NCI-H446 treated with DMSO at 0.1 percent for 48 hours (cell line): ENCODE measurements at places on chromosomes 4 and X.

DNA sequence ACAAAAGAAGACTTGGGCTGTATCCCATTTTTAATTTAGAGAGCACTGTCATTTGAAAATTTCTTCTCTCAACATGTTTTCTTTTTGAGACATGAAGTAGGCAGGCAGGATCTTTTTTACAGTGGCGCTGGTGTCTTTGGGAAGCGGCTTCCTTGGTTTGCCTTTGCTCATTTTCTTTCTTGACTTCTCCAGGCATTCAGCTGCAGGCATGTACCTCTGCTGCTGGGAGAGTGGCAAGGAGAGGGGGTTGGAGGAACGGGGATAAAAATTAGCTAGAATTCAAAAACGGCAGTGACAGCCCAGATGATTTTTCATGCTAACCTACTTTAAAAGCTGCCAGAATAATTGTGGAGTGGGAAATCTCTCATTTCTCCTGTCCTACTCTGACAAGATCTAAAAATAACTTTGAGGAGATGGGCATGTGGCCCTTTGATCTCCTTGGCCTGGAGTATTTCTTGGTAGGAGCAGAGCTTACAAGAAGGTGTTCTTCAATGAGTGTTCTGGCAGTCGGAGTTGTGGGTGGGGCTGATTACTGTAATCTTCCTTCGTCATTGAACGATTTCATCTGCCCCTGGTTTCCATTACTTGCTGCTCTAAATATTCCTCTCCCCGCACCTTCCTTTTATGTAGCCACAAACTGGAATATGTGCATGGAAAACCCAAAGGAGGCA is 54.8 kb downstream of the TBL1X start:
- DNase-seq: no peak

DNA sequence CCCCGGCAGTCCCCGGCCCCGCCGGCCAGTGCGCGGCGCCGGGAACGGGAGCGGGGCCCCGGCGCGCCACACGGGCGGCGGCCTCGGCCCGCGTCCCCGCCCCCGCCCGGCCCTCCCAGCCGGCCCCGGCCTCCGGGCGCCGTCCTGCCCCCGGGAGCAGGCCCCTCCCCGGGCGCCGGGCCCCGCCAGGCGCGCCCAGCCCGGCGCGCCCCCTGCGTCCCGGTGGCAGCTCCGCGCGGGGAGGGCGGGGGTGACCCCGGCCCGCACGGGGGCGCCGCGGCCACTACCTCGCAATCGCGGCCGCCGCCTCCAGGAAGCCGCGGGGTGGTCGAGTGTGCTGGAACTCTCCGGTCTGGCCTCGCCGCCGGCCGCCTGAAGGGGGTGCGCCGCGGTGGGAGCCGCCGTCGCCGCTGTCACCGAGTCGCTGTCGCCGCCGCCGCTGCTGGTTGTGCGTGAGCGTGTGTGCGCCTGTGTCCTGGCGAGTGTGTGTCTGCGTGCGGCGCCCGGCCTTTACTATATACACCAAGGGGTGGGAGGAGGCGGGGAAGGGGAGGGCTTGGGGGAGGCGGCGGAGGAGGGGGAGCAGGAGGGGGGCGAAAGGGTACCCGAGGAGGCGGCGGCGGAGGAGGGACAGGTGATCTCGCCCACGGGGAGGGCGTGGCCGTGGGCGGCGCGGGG is at the start of gene RAI2:
Gene RAI2 (minus strand): TSS at position 488 of the 678 bp plus-strand sequence. CDS start 59,288 bp downstream, outside the sequence.
- no peak for DNase-seq

DNA sequence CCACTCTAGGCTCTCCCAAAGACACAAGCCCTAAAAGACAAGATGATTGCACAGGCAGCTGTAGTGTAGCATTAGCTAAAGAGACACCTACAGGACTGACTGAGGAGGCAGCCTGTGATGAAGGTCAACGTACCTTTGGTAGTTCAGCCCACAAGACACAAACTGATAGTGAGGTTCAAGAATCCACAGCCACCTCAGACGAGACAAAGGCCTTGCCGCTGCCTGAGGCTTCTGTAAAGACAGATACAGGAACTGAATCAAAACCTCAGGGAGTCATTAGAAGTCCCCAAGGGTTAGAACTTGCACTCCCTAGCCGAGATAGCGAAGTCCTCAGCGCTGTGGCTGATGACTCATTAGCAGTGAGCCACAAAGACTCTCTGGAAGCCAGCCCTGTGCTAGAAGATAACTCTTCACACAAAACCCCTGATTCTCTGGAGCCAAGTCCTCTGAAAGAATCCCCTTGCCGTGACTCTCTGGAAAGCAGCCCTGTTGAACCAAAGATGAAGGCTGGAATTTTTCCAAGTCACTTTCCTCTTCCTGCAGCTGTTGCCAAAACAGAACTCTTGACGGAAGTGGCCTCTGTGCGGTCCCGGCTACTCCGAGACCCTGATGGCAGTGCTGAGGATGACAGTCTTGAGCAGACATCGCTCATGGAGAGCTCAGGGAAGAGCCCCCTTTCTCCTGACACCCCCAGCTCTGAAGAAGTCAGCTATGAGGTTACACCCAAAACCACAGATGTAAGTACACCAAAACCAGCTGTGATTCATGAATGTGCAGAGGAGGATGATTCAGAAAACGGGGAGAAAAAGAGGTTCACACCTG is 306.3 kb downstream of the ANK2 start:
- DNase-seq: peak; percentile 2

DNA sequence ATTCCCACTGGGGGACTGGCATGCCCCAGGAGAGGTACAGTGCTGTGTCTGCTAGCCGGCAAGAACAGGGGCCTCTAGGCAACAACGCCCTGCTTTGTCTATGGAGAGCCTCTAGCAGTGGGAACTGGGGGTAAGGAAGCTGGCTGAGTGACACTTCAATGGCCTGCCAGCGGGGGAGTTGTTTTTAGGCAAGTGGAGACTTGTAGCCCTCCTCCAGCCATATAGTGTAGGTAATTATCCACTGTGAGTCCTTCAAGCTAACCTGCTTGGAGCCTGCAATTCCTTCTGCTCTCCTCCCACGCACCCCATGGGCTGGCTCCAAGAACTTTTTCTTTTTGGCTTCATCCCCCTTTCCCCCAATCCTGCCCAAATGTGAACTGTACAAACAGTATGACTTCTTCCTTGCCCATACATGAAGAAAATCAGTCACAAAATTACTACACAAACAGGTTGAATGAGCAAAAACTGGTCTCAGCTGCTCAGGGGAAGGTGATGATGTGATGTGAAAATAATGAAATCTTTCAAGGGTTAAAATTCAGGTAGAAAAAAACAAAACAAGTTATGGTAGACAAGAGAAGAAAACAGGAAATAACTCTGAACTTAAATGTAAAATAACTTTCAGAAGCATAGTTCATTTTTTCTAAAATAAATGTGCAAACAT is 33.1 kb downstream of the LEF1 start:
- no peak for DNase-seq

- DNase-seq: no peak
Measured at GRCh38 chr4:11805842-11806241, 377.1 kb upstream of the HS3ST1 start.

- no peak for DNase-seq
Measured at GRCh38 chr4:87339440-87339839, 16.8 kb upstream of the HSD17B13 start.

DNA sequence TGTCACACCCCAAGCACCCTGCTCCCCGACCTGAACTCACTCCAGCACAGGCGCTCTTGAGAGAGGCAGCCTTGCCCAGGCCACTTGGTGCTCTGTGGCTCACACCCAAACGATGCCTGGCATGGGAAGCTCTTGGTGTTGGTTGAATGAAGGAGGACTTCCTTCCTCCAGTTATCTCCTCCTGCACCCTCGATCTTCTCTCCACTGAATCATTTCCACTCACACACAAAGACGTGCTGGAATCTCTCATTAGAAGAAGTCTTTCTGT is 90.5 kb upstream of the TRIM2 start:
- DNase-seq: no peak

DNA sequence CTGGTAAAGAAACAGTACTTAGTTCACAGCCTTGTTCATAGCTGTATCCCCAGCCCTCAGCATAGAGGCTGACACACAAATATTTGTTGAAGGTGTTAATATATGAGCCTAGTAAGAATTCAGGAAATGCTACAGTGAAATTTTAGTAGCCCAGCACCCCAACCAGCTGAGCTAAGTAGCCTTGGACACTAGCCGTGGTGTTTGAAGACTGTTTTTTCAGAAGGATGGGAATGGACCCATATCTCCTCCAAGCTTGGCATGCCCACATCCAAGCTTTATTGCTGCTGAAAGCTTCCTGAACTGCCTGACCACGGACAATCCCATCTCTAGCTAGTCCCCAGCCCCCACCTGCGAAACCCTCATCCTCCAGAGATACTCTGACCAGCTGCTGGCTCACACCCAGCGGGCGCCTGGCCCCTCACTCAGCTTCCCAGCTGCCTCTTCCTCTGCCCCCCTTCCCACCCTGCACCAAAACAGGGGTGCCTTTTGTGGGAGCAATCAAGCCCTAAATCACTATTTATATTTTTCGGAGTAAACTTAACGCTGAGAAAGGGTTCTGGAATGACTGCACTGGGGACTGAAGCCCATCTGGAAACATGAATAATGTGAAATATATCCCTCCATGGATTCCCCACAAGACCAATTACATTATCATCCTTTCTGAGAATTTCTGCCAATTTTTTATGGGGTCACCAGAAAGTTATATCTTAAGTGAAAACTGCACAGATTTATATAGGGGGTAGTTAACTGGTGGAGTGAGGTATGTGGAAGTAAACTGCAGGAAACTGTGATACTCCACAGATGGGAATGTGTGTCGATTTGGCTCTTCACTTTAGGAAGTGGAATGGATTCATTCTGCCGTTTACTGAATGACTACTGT is 41.1 kb upstream of the CBR4 start:
- DNase-seq: no peak

DNA sequence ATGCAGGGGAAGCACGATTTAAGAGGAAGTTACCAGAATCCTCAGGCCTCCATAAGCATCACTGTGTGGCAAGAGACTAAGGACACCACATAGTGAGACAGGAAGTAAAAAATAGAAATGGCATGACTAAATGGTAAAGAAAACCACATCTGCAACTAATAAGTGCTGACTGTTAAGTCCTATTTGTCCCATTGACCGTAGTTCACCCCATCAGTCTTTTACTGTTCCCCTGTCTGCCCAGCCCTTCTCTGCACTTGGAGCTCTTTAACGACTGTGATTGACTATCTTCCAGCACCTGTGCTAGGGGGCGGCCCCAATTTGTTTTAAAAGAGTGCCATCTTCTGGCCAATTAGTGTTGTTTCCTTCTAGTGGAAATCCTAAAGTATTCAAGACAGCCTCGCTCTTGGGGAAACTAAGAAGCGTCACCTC is 94.2 kb downstream of the MAOA start:
- peak; percentile 51 for DNase-seq

DNA sequence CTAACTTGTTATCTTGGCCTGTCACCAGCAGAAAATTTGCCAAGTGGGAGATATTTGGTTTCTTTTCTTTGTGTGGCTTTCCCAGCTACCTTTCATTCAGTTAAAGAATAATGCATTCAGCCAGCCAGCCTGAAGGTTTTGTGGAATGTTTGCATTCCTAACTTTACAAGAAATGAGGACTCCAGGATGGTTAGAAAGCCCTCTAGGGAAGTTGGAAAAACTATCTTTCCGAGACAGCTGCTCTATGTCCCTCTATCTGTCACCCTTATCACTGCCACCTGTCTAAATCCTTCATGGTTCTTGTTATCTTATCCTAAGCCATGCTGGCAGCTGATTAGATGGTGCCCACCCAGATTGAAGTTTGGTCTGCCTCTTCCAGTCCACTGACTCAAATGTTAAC is 384.2 kb downstream of the SH3BGRL start:
- no peak for DNase-seq

DNA sequence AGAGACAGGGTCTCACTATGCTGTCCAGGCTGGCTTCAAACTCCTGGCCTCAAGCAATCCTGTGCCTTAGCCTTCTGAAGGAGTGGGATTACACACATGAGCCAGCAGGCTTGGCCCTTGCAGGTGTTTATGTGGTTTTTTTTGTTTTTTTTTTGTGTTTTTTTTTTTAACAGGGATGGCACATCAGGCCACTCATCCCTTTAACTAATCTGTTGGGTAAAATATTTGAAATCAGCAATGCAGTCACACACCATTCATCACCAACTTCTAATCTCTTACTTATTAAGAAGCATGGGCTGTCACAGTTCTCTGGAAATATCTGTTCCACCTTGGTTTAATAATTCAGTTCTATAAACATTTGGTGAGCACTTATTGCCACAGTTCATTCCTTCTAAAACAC is 12.3 kb downstream of the CCDC160 start:
- DNase-seq: no peak

GRCh38 chr4:128305942-128306341 is 18.3 kb upstream of the PGRMC2 start:
- no peak for DNase-seq

DNA sequence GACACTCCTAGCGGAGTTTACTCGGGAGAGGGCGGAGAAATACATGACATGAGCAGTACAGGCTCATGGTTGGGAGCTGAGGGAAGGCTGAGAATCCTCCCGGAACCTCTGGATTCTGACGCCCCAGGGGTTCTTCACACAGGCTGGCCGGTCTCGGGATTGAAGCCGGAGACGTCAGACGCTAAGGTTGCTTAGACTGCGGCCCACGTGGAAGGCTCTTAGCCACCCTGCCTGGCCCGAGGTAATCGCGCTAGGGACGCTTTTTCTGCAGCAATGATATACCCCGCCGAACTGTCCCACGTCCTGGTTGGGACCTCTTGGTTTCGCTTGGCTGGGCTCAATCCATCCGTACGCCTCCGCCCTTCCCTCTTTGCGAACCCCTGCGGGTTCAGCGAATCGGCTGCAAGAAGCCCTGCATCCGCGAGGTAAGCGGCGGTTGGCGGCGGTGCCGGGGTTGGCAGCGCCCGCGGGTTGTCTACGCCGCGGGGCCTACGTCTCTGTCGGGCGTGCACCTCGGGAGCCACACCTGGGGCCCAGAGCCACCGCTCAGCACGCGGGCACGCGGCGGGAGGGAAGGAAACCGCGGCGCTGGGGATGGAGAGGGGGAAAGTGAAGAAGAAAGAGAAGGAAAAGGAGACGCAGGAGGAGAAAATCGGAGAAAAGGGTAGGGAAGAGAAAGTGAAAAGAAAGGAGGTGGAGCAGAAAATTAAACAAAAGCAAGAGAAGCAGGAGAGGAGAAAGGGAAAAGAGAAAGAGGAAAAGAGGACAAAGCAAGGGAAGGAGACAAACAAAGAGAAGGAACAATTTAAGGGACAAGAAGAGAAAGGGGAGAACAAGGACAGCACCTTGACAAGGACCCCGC is at the start of gene ARL9:
Gene ARL9 (plus strand): TSS at position 523 of the 862 bp plus-strand sequence. CDS start 72 bp downstream, at position 595.
- DNase-seq: no peak

DNA sequence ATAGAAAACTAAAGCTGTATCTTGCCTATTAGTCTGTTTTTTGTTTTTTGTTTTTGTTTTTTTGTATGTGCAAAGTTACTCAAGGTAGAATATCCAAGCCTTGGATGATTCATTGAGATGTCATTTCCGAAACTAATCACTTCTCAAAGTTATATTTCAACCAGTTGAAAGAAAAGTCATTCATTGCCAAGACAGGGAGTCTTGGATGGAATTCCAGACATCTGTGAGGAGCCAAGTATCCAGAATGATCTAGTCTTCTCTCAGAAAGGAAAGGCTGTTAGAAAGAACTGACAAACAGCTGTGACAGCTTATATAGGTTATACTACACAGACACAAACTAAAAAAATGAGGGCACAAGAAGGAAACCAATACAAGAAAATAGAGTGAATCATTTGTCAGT is 141.1 kb upstream of the NDST3 start:
- DNase-seq: peak; percentile 75

- no peak for DNase-seq
Measured at GRCh38 chr4:155564086-155564485, 102.6 kb upstream of the GUCY1A1 start.
